ENCODE measurements at places on chromosomes 11 and 22.

GRCh38 chr22:22507743-22508273 is 734 bp downstream of the ZNF280B start:
- DNase-seq, result no peak

DNA sequence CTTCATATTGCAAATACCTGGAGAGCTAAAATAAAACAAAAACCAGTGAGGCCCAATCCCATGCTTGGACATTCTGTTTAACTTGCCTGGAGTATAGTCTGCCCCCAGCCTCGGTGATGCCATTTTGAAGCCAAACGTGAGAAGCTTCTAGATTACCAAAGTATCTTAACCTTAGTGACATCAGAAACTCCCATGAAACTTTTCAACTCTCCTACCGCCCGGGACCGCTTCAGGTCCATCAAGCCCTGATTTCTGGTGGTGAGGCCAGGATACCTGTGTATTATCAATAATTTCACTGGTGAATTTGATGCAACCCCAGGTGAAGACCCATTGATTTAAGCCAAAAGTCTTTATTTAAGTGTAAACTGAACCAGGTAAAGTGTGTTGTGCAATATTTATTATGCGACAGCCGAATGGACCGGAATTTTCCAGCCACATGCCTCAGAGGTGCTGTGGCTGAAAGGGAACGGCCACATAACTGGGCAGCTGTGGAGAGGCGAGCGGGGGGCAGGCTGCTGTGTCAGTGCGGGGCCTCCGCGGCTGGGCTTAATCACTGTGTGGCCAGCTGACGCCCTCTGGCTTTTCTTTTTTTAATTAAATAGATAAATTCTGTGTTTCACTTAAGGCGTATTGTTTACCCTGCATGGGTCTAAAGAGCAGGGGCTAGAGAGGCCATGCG is 385.5 kb upstream of the B3GAT1 start:
- no peak for DNase-seq

GRCh38 chr11:12154871-12155668 is 44.7 kb downstream of the MICAL2 start:
- no peak for DNase-seq

DNA sequence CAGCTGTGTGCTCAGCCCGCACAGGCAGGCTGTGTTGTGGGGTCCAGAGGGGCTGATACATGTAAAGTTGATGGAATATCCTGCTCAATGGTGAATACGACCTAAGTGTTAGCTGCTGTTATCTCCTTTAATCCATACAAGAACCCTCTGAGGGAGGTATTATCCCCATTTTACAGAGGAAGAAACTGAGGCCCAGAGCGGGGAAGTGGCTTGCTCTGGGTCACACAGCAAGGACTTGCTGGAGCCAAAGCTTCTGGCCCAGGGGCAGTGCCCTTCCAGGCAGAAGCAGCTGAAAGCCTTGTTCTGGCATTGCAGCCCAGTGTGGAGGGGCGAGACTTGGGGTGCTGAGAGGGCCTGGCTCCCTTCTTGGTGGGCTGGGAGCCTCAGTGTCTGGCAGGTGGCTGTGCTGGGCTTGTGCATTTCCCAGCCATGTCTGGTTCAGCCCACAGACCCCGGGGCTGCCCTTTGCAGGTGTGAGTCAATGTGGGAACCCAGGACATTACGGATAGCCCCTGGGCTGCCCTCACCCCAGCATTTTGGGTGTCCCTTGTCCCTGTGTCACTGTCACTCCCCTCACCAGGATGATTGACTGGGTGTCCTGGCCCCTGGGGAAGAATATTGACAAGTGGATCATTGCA is 10.4 kb downstream of the USP35 start:
- no peak for DNase-seq

- DNase-seq, result no peak
Measured at GRCh38 chr11:20707876-20708275, 38.5 kb downstream of the NELL1 start.

DNA sequence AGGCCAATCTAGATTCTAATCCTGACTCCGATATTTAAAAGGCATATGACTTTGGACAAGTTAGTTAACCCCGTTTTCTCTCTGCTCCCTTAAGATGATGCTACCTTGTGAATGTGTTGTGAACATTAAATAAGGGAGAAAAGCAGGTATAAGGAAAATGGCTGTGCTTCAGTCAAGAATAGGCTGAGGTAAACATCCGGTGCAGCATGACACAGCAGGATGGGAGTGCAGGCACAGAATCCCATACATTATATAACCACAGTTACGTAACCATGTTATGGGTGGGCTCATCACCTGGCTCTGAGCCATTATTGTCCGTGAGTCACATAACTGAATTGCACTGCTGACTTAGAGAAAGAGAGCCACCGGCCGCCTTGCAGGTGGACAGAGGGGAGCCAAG is 382.2 kb upstream of the ANO5 start:
- no peak for DNase-seq

- no peak for DNase-seq
Measured at GRCh38 chr11:8567602-8568198, 26.3 kb downstream of the STK33 start.

All from type B pancreatic cell (in vitro differentiated cells).